ENCODE measurements at places on chromosomes 6 and 20.
A peak's percentile ranks its signal among the peaks of the same experiment; 100 is the strongest.

- DNase-seq = peak; percentile 56
These were observed 10.7 kb upstream of the KCNK15 start for GRCh38 chr20:44734938-44735337.

GRCh38 chr6:166692723-166693302 lies 65.8 kb upstream of the RPS6KA2 start:
- no peak for DNase-seq

DNA sequence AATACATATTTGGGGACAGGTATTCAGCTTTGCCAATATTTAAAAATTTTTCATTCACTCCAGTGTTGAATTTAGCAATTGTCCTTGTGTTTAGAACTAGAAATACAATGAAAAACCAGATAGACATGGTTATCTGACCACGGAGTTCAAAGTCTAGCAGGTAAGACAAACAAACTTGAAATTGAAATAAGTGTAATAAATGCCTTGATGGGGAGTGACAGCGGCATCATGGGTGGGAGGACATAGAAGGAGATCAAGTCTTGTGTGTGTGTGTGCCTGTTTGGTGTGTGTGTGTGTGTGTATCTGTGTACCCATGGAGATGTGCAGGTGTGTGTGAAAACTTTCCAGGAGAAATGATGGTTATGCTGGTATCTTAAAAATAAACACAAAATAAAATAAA lies 750.0 kb upstream of the CITED2 start:
- no peak for DNase-seq

- no peak for DNase-seq
These were observed 6.5 kb downstream of the ELOVL5 start for GRCh38 chr6:53342217-53342616.

GRCh38 chr6:155967322-155967721 lies 511.7 kb upstream of the NOX3 start:
- DNase-seq = no peak

GRCh38 chr6:54730767-54731630 lies 115.6 kb upstream of the FAM83B start:
- DNase-seq = no peak

- DNase-seq = no peak
These were observed 71.5 kb upstream of the TGM3 start for GRCh38 chr20:2224368-2224639.

DNA sequence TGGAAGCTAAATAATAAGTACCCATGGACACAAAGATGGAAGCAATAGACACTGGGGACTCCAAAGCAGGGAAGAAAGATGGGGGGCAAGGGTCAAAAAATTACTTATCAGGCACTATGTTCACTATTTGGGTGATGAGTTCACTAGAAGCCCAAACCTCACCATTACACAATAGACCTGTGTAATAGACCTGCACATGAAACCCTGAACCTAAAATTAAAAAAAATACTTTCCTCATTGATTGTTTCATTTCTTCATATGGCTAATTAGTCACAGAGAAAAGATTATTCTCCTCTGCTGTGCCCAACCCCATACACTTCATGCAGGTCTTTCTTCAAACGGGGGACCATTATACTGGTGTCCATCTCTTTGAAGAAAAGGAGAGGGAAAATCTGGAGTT lies 213.0 kb upstream of the DTNBP1 start:
- DNase-seq = no peak

GRCh38 chr6:146359131-146359530 lies 184.5 kb upstream of the RAB32 start:
- DNase-seq = no peak

DNA sequence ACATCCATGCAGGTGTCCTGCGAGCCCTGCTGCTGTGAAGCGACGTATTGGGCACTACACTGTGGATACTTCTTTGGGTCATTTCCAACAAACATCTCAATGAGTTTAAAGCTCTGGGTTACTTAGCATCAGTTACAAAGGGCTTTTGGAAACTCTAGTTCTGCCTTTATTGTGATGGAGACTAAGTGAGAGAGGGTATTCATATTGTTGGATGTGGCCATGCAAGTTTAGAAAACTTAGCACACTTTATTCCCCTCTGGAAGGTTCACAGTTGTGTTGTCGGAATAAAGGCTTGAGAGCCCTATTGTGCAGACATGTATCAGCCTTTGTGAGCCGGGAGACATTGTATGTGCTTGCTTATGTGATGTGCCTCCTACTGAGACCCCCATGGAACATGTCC lies 22.1 kb downstream of the DUSP22 start:
- no peak for DNase-seq

DNA sequence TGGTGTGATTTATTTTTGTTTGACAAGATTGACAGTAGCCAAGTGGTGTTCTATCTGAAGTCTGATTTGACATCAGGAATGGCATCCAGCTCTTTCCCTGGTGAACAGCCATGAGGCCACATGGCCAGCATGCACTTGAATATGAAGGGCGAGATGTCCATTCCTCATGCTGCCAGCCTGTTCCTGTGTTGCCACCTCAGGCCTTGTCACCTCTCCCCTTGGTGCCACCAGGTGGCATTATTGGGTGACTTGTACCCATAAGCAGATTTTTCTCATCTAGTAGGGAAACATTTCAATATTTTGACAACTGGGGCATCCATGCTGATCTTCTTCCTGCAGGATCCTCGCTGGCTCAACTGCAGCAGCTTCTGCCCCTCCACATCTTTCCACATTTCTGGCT lies 199.1 kb downstream of the ERMARD start:
- DNase-seq = no peak

DNA sequence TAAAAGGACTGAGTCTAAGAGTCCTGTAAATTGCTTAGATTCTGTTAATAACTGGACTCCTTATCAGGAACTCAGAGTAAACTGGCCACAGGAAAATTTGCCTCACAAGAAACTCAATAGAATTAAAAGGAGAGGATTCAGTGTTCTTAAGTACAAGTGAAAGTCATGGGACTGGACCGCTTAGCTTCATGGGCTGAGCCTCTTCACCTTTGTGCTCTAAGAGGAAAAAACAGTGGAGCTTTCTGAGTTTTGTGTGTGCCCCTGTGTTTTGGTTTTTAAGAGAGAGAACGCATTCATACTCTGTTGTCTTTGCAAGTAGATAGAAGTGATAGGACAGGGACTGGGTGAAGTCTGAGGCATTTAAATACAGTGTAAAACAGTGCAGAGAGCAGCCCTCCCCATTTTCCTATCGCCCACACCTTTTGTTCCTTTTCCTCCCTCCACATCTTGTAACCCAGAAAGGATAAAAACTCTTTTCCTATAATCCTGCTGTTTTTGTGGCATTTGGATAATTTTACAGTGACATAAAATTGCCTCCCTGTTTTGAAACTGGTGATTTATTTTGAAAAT lies 49.6 kb downstream of the FOXO3 start:
- DNase-seq = no peak

GRCh38 chr20:61391812-61392520 lies 139.9 kb downstream of the CDH4 start:
- DNase-seq = no peak

- no peak for DNase-seq
These were observed 35.4 kb downstream of the CYP24A1 start for GRCh38 chr20:54138427-54138826.

DNA sequence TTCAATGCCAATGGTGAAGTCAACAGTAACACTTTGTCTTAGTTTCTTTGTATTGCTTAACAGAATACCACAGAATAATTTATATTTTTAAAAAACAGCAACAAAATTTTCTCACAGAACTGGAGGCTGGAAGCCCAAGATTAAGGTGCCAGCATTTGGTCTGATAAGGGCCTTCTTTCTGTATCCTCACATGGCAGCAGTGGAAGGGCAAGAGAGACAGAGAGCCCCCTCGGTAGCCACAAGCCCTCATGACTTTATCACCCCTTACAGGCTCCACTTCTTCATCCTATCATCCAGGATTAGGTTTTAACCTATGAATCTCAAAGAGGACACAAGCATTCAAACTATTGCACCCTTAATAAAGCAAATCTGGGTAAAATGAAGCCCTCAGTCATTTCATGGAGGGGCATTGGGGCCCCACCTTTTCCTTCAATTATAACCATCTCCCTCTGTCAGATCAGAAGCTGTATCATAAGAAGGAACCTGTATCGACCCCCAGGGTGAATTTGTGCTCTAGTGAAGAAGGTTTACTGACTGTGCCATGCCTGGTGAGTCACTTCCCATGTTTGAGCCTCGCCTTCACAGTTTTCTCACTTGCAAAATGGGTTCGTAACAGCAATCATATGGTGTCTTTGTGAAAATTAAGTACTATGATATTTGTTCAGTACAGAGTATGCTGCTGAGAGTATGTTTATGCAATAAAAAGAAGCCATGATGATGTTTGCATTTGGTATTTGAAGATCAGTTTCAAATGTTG lies 178.2 kb downstream of the LRFN2 start:
- no peak for DNase-seq

DNA sequence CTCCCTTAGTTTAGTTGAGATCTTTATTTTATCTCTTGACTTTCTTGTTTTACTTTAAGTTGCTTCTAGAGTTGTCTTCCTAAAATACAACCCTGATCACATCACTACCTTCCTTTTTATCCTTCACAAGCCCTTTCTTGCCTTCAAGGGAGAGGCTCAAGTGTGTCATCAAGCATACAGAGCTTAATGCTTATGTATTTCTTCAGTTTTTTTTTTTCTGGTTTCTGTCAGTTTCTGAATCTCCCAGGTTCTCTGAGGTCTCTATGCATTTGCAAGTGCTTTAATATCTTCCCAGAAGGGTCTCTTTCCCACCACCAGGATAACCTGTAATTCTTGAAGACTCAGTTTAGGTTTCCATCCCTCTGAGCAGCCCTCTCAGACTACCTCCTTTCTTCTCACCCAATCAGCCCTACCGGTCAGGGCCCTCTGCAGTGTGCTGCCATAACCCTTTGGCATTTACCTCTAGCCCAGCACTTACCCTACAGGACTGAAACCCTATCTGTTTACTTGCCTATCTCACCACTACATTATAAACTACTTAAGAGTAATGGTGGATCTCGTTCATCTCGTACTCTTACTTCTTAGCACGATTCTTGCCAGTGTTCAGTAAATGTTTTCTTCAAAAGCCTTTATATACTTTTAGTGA lies 36.9 kb downstream of the EYA4 start:
- no peak for DNase-seq

DNA sequence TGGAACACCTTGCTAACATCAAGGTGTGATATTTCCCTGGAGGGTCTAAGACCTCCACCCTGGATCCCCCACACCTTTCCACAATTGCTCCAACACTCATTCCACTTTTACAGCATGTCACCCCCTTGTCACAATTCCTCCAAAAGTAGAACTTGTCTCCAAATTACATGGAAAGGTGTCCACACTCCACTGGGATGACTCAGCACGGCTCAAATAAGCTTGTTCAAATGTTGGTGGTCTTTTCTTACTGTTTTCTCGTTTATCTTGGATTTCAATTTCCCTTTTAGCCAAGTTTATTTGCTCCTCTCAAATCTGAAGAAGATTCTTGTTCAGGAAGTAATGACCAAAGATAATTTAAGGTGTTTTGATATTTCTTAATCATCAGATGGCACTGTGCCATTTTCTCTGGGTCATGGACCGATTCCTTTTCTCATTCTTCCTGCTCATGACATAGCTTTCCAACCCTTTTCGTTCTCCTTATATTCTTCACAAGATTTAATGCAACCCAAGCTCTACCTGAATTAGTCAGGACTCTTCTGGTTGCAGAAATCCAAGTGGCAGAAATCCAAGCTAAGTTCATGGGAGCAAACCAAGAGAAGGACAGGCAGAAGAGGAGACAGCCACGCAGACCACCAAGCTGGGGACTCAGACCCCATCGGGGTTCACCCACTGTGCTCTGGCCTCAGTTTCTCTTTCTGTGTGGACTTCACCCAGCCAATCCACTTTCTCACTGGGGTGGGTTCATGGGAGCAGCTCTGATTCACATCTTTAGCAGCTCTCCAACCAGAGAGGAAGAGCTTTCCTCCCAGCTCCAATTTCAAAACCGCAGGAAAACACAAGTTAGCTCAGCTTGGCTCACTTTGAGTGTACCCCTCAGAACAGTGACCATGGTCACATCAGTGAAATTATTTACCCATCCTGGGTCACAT lies 110.5 kb upstream of the CDYL start:
- peak; percentile 66 for DNase-seq

DNA sequence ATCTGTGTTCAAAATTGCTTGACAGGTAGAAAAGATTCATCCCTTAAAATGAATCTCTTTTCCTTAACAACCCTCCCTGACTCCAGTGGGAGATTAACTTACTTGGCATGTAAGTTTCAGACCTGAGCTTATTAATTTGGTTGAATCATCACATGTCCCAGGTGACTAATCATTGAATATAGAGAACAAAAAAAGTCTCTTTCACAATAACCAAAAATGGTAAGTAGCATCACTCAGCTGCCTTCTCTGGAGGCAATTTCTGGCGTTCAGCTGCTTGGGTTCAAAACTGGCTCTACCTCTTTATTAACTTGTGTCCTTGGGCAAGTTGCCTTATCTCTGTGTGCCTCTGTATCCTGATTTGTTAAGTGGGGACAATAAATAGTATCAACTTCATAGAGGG lies 2.9 kb downstream of the C6orf141 start:
- peak; percentile 41 for DNase-seq

DNA sequence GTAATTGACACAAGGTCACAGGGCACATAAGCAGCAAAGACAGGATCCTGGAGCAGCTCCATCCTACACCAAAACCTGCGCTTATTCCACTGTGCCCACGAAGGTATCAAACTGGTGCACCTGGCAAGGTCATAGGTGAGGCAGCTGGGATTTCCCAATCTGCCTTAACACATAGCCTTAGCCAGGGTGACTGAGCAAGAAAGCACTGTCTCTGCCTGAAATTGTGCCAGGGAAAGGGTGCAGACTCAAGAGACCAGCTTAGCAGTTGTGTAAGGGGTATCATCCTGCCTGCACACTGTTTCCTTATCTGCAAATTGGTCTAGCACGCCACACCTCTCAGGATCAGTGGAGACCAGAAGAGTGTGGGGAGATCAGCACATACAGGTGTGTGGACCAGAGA lies 82.8 kb downstream of the MAFB start:
- DNase-seq = no peak

- DNase-seq = no peak
These were observed 298.1 kb upstream of the FOXQ1 start for GRCh38 chr6:1013656-1014430.

DNA sequence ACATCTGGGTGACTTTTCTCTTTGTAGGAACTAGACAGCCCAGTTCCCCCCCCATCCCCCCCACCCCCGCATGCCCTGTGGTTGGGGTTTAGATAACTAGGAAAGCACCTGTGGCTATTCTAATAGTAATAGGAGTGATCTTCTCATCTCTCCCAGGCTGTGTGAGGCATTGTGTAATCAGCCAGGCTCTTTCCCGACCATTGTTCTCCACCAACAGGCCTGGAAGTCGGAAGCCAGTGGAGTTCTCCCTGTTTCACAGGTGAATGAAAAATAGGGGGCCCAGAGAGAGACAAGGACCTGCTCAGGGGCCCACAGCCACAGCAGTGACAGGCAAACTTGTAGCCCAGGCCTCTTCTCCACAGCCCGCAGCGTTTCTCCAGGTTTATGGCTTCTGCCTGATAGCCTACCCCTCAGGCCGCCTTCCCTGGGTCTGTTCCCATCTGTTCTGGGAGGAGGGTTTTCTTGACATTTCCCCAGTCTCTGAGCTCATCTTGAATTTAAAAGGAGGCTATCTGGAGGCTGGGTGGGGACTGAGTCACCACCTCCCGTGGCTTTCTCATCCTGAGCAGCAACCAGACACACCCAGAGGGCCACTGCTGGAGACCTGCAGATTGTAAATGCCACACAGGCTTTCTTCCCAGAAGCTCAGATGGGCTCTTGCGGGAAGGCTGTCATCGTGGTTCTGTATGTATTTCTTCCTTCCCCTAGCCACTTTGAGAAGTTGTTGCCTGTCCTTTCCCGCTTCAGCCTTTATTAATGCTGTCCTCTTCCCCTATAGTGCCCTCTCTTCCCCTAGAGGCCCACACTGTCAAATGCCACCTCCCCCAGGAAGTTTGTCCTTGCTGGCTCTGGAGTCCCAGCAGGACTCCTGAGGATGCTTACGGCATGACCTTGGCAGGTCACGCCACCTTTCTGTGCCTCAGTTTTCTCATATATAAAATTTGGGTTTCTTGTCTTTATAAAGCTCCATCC lies 75.9 kb upstream of the MYL9 start:
- DNase-seq = peak; percentile 87
